ENCODE measurements at places on chromosomes 12 and 14.

GRCh38 chr12:1800401-1801302, 19.7 kb upstream of the LRTM2 start:
- peak; percentile 35 for DNase-seq

- no peak for DNase-seq
Observed at GRCh38 chr14:100813291-100813690, 12.6 kb upstream of the MEG3 start.

GRCh38 chr12:63844391-63845341, at the start of gene SRGAP1:
Gene SRGAP1 (plus strand): TSS chr12:63844700. CDS start chr12:63844817, 117 bp downstream.
- DNase-seq = peak; percentile 11

- no peak for DNase-seq
Observed at GRCh38 chr14:91223028-91223783, 21.3 kb downstream of the GPR68 start.

DNA sequence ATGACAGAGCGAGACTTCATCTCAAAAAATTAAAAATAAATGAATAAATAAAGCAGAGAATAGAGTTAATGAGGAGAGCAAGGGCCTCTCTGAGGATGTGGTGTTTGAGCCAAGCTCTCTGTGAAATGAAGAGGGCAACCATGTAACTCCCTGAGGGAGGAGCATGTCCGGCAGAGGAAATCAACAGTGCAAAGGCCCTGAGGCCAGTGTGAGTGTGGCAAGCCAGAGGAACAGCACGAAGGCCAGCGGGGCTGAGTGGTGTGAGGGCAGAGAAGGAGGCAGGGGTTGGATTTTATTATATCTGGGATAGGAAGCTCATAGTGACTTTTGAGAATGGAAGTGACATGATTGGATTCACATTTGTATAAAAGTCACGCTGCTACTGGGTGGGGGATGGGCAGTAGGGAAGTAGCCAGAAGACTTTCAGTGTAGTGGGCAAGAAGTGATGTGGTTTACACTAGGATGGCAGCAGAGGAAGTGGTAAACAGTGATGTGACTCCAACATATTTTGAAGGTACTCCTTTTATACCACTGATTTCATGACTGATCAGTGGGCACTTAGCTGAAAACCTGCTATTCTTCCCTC, 10.3 kb upstream of the LRP1-AS start:
- DNase-seq = no peak

DNA sequence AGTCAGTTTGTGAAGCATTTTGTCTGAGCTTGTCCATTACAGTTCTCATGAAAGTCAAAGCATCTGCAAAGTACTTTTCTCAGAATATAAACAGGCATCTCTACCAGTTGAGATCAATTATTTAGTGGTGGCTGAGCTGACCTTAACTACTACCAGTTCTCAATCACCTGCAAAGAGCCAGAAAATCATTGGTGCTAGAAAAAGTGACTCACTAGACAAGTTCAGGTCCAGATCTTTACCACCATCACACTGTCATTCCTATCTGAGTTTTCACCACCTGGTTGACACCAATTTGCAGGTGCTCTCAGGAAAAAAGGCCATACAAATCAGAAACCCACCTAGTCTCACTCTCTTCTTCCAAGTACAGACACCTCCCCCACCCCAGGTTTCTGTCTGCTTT, 33.3 kb downstream of the ITPR2 start:
- DNase-seq = no peak

GRCh38 chr12:114194956-114195355, 211.0 kb downstream of the TBX5 start:
- no peak for DNase-seq

- DNase-seq = peak; percentile 11
Observed at GRCh38 chr12:64824500-64825142, at the start of gene TBC1D30. Gene TBC1D30 (plus strand): TSS chr12:64824647. CDS start chr12:64824880, 233 bp downstream.

- DNase-seq = no peak
Observed at GRCh38 chr12:31491241-31491794, 99.6 kb downstream of the DENND5B start.

GRCh38 chr14:88326352-88327103, 3.5 kb upstream of the KCNK10 start:
- DNase-seq = no peak

DNA sequence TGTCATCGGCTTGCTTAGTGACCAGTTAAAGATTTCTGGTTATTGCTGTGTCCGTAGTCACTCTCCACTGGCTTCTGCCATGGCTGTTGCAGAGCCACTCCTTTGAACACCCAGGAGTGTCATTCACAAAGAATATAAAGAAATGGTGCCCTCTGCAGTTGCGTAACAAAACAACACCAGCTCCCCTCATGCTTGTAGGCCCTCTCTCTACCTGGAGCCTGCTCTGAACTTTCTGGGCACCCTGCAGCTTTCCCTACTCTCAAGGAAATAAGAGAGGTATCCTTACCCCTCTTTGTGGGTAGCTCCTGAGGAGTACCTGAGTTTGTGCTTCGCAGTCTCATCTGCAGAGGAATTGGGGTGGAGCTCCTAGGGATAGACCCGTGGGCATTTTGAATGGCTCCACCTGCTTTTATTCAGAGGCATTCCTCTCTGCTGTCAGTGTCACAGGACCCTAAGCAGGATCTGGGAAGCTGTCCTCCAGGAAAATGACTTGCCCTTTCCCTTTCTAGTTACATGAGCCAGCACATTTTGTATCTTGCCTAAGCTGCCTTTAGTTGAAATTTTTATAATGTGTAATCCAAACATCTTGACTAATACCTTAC, 97.2 kb upstream of the TMEM260 start:
- DNase-seq = no peak

GRCh38 chr12:16586350-16587109, 19.4 kb downstream of the LMO3 start:
- DNase-seq = no peak

GRCh38 chr14:34325493-34325892, 136.5 kb downstream of the SPTSSA start:
- DNase-seq = no peak

GRCh38 chr12:67925552-67925951, 63.7 kb upstream of the IFNG-AS1 start:
- no peak for DNase-seq

DNA sequence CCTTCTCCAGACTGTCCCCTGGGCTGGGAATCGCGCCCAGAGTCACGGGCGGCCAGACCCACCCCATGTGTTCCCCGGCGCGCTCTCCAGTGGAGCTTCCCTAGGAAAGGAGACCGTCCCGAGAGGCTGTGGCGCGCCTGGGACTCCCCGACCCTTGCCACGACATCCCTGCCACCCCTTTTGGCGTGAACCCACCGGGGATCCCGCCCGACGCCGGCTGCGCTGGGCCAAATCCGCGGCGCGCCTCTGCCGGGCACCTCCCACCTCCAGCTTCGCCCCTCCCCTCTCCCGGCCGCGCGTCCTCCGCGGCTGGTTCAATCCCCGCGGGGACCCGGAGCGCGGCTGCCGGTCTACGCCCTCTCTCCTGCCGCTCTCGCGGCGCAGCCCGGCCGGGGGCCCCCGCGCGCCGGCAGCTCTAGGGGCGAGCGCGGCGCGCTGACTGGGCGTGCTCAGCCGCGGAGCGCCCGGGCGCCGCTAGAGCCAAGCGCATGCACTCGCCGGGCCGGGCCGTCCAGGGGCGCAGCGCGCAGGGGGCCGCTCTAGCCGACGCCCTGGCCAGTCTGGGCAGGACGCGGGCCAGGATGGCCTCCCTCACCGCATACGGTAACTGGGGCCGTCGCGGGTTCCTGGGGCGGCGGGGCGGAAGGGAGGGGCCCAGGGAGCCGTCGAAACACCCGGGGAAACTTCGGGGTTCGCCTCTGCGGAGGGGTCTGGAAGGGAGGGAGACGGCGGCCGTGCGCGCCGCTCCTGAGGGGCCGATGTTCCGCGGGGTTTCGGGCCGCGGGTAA, 77.4 kb upstream of the ANO4 start:
- no peak for DNase-seq

DNA sequence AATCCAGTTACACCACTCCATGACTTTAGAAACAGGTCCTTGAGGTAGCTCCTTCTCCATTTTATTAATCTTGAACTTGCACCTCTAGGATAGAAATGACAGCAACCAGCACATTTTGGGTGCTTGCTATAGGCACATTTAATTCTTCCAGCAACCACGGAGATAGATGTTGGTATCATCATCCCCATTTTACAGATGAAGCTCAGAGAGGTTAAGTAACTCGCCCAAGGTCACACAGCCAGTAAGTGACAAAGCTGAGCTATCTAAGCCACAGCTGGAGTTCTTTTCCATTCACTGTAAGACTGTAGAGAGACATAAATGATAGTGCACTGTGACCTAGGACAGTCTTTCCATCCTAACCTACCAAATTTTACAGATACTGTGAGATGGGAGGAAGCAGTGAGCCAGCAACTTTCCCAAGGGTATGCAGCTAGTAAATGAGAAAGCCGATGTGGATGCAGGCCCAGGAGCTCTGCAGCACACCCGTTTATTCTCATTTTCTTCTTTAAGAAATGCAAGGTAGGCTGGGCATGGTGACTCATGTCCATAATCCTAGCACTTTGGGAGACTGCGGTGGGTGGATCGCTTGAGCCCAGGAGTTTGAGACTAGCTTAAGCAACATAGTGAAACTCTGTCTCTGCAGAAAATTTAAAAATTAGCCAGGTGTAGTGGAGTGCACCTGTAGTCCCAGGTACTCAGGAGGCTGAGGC, 103.2 kb downstream of the TBX5 start:
- no peak for DNase-seq

GRCh38 chr12:25135531-25136154, 59.3 kb downstream of the DNAI7 start:
- no peak for DNase-seq

- DNase-seq = no peak
Observed at GRCh38 chr14:104821229-104821945, 20.5 kb downstream of the ZBTB42 start.

GRCh38 chr14:77245820-77246219, 25.2 kb downstream of the NGB start:
- DNase-seq = no peak

DNA sequence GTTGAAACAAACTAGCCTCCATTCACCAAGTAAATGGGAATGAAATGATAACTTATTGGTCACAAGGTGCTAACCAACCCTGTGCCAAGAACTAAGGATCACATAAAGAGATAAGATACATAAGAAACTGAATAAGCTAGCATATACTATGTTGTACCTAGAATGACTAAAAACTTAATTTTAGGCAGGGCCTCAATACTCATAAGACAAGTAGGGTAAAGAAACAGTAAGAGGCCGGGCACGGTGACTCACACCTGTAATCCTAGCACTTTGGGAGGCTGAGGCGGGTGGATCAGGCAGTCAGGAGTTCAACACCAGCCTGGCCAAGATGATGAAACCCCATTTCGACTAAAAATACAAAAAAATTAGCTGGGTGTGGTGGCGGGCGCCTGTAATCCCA, 17.7 kb downstream of the GDF11 start:
- DNase-seq = no peak

DNA sequence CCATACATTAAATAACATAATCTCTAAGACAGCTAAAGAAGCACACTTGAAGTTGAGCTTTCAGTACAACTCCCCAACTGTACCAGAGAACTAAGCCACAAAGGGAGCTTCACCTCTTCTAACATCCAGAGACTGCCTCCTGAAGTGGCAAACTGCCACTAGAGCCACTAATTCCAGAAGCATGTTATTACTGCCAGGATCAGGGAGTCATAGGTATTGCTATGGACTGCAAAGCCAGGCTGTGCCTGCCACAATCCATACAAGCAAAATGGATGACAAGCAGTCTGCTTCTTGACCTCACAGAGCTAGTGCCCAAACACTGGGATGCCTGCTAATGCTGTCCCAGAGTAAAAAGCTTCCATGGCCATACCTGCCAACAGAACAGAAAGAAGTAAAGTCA, 160.1 kb downstream of the STXBP6 start:
- DNase-seq = no peak

DNA sequence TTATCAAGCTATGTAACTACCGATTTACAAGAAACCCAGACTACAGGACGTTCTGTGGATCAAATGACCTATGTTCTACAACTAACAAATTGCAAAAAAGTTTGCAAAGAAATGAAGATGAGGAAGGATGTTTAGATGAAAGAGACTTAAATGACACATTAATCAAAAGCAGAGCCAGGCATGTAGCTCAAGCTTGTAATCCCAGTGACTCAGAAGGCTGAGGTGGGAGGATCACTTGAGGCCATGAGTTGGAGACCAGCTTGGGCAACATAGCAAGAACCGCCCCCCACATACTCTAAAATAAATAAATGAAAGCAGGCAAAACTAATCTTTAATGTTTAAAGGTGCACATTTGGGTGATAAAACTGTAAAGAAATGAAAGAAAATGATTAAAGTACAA, 331.9 kb downstream of the BTG1 start:
- DNase-seq = no peak

- DNase-seq = no peak
Observed at GRCh38 chr14:99127651-99128167, 144.3 kb downstream of the BCL11B start.

- no peak for DNase-seq
Observed at GRCh38 chr12:110845339-110845682, 1.5 kb upstream of the CCDC63 start.

DNA sequence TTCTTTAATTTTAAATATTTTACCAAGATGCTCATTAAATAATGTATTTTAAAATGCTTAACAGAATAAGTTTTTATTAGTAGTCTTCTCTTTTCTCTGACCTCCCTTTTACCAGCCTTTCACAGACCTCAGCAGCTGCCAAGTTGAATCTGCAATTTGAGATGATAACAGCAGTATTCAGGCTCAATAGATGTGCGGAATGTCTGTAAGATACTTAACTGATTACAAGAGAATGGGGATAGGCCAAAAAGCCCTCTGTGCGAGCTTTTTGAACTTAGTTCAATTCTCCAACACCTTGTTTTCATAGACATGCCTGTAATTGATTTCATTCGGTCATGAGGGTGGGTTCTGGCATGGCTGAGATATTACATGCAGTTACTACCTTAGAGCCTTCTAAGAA, 277.2 kb downstream of the TMTC2 start:
- DNase-seq = no peak

DNA sequence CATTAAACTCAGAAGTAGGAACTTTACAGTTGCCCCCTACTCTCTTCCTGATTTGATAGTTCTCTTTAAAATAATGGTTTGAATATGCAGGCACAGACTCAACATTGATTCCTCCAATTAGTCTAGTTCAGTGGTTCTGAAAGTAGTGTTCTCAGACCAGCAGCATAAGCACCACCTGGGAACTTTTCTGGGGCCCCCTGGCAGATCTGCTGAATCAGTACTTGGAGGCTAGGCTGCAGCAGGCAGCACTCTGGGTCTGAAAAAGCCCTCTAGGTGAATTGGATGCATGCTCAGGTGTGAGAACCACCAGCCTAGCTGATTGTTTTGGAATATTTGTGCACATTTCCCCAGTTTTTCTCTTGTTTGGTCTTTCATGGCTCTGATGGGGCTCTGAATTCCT, 198.6 kb upstream of the NOS1 start:
- DNase-seq = no peak

- DNase-seq = no peak
Observed at GRCh38 chr14:102445066-102445465, 64.5 kb downstream of the ANKRD9 start.

- DNase-seq = no peak
Observed at GRCh38 chr14:51521764-51522163, 129.9 kb upstream of the FRMD6 start.

- no peak for DNase-seq
Observed at GRCh38 chr12:131213896-131214442, 260.3 kb downstream of the ADGRD1 start.

All from GM18507 (cell line).